ENCODE measurements at places on chromosomes 3 and 15. TPM values are rescaled to one million over a fixed set of nuclear protein-coding genes. Genes with fewer than 3 reads are reported as not detected.
A peak's percentile ranks its signal among the peaks of the same experiment; 100 is the strongest.

The FAM81A gene
- 10.8 TPM for total RNA-seq

- peak overlapping the region; percentile 98 for H3K27ac ChIP-seq
- H3K4me3 ChIP-seq: no peak overlapping the region
Observed at GRCh38 chr3:119292666-119293065, 1.5 kb upstream of the ARHGAP31 start.

The FBXW12 gene
- not detected for total RNA-seq

GRCh38 chr3:106130384-106131198, 261.8 kb upstream of the CBLB start:
- H3K27ac ChIP-seq: no peak overlapping the region
- H3K4me3 ChIP-seq: no peak overlapping the region

The TNK2 gene
- 18.7 TPM for total RNA-seq

GRCh38 chr3:50192689-50193141, 1.3 kb downstream of the GNAT1 start:
- no peak overlapping the region for H3K27ac ChIP-seq
- peaks cover 9% of the 10 kb centered on the region for H3K36me3 ChIP-seq
- H3K4me3 ChIP-seq: no peak overlapping the region
- peaks cover 22% of the 10 kb centered on the region for H3K27me3 ChIP-seq
- no peak for DNase-seq
